ENCODE measurements at places on chromosomes 11 and 22. TPM values are rescaled to one million over a fixed set of nuclear protein-coding genes. Genes with fewer than 3 reads are reported as not detected.

Gene MB
- 0.72 TPM for total RNA-seq

Gene A4GALT
- total RNA-seq, result 29.8 TPM

Gene SAA4
- not detected for total RNA-seq

Gene JAML
- 2.7 TPM for total RNA-seq

Gene LARGE2
- 7.1 TPM for total RNA-seq

DNA sequence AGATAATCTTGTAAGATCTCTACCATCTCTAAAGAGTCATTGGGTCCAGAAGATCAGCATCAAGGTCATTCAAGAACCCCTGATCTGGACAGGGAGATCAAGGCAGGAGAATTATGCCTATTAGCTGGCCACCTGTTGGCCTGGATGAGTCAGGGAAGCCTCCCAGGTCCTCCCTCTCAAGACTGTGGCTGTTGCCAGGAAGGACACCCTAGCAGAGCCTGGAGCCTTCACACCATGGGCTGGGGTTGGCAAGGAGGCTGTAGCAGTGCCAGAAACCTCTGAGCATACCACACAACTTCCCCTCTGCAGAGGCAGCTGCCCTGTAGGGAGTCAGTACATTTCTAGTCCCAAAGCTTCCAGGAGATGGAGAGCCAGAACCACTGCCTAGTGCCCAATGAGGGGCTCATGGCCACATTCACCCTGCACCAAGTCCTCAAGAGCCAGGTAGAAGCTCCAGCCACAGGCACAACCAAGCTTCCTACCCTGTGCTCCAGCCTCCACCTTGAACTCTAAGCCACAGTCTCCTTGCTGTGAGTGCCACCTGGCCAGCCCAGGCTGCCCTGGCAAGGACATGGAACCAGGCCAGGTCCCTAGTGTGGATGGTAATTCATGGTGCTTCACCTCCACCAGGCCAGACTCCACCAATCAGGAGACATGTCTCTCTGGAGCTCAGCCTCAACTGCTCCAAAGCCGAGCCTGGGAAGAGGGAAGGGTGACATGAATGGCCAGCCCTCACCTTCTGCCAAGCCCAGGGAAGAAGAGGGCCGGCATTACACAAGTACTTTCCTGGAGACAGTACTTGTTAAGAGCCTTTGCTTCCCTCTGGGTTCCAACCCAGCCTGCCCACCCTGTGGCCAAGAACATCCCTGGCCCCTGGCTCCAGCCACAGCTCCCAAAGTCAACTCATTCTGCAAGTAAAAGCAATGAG lies 124.3 kb downstream of the BUD13 start:
- DNase-seq, result no peak

- no peak for DNase-seq
These were observed 34.1 kb downstream of the PAMR1 start for GRCh38 chr11:35491231-35491871.

GRCh38 chr11:125489166-125489565 lies 6.9 kb downstream of the FEZ1 start:
- DNase-seq, result no peak

GRCh38 chr11:1692708-1693326 lies 4.2 kb upstream of the KRTAP5-6 start:
- DNase-seq, result no peak

DNA sequence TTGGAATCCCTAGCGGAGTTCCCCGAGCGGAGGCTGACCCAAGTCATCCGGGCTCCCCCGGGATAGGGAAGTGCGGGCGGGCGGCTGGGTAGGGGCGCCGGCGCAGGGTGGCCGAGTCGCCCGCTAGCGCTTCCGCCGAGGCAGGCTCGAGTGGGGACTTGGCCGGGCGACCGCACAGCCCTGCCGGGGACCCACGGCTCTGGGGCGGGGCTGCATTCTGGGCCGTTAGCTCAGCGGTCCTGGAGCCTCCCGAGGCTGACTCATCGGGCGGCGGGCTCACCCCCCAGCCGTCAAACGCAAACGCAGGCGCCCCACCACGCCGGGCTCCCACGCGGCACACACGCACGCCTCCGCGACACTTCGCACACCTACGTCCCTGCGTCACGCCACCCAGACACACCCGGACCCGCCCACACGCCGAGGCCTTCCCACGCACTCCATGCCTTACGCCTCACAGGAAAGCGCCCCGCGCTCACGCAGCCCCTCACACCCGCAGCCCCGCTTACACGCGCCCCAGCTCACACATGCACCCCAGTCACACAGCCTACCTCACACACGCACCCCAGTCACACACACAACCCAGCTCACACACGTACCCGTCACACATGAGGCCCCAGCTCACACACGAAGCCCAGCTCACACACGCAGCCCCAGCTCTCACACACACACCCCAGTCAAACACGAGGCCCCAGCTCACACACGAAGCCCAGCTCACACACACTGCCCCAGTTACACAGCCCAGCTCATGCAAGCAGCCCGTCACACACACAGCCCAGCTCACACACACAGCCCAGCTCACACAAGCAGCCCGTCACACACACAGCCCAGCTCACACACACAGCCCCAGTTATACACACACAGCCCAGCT lies 1.2 kb downstream of the PHLDB1 start:
- DNase-seq, result peak; percentile 89

DNA sequence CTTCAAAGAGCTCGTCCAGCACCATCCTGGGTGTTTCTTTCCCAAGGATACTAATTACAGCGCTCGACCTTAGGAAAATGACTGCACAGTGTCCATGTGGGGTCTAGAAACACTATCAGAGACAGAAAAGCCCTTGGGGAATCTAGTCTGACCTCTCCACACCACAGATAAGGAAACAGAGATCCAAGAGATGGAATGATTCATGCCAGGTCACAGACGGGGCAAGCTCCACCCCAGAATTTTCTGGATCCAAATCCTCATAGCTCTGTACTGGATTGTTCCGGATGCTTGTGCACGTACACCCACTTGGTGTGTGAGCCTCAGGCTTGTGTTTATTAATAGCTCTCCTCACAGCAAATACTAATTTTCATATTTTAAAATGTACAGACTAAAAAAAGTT lies 11.3 kb downstream of the ABTB2 start:
- DNase-seq, result peak; percentile 68

- no peak for DNase-seq
These were observed at the start of gene TSKU for GRCh38 chr11:76783294-76783895. TSS of gene TSKU (plus strand) at chr11:76783356. CDS start at chr11:76795617, 12,261 bp downstream.

GRCh38 chr11:57649826-57650738 lies at the start of gene YPEL4:
TSS of gene YPEL4 (minus strand) at chr11:57649912. CDS start at chr11:57647107, 2,805 bp downstream.
- peak; percentile 70 for DNase-seq

GRCh38 chr11:13944911-13945425 lies 17.6 kb upstream of the SPON1 start:
- no peak for DNase-seq

DNA sequence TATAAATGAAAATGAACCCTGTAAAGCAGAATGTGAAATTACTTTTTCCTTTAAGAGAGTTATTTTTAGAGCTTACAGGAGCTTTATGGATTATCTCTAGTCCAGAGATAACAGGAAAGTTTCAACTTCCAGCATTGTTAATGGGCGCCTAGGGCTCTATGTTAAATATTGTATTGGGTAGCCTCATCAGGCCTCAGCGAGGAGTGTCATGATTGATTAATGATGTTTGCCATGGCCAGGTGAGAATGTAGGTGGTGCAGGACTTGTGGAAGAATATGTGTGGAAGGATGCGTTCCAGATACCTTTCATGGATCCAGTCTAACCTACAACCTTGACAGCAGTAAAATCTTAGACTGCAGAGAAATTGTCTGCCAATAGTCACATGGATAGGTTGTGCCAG lies 50.6 kb downstream of the ME3 start:
- no peak for DNase-seq

DNA sequence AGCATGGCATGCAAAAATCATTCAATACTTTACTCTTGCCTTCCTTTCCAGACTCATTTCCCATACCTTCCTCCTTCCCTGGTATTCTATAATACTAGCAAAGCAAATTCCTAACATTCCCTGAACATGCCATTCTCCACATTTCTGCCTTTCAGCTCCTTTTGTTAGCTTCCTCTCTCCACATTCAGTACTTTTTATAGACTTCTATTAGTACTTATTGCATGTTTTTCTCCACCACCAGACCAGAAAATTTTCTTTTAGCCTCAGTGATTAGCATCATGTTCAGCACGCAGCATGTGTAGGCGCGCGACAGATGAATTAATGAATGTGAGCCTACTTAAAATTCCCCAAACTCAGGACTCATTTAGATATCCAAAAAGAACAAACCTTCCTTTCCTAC lies 935.3 kb downstream of the DLG2 start:
- no peak for DNase-seq

DNA sequence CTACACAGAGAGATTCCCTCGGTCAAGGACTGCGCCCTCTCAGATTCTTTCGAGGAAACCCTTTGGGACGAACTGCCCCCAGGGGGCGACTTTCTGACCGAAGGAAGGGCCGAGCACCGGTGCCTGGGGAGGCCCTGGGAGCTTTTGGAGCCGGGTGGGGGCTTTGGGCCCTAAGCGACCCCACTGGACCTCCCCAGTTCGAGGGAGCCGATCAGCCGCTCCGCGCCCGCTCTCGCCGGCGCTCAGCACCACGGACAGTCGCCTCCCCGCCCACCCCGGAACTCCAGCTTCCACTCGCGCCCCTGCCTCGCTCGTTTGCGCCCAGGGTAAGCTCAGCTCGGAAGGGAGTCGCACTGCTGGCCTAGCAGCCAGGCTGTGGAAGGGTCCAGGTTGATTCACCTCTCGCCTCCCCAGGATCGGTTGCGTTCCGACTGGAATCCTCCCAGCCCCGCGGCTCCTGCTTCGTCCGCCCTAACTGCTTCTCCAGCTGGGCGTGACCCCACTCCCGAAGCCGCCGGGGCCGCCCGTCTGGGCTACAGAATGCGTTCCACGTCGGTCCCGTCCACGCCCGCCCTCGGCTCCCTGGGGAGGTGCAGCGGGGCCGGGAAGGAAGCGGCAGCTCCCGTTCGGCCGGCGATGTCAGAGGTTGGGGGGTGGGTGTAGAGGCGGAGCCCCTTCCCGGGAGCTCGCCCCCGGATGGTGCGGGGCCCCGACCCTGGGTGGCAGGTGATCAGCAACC lies 428 bp downstream of the SCN3B start:
- peak; percentile 60 for DNase-seq

GRCh38 chr11:122656631-122657101 lies 1.1 kb downstream of the UBASH3B start:
- DNase-seq, result peak; percentile 16

DNA sequence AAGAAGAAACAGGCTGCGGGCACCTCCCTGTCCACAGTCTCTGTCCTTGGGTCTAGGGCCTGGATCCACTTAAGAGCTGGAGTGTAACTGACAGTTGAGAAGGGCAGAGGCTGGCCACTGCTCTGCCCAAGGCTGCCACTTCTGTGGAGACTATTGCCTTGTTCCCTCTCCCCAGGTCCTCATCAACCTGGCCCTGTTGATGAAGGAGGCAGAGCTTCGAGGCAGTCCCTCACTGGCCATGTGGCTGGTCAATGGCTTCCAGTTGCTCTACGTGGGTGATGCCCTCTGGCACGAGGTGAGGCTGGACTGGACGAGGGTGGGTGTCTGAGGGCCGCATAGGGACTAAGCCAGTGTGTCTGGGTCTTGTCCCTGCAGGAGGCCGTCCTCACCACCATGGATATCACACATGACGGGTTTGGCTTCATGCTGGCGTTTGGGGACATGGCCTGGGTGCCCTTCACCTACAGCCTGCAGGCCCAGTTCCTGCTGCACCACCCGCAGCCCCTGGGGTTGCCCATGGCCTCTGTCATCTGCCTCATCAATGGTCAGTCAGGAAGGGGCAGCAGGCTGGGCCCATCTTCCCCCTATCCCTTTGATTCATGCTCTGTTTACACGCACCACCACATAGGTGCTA lies 2.8 kb downstream of the ZNHIT2 start:
- no peak for DNase-seq

DNA sequence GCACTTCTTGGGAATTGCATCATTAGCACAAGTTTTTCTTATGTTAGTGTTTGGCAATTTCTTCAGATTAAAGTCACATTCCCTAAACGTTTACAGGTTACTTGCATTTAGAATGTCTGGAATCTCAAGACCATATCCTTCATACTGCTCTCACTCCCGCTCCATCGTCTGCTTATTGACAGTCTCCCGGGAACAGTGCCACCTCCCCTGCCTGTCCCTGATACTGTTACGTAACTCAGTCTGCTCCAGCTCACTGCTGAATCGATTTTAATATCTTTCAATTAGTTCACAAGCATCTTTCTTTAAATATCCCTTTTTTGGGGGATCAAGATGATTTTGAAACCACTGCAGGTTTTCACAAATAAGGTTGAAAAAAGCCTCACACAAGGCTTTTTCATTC lies 48.2 kb downstream of the GLYATL2 start:
- peak; percentile 26 for DNase-seq

- DNase-seq, result no peak
These were observed 76.3 kb downstream of the FAM168A start for GRCh38 chr11:73521621-73522020.

DNA sequence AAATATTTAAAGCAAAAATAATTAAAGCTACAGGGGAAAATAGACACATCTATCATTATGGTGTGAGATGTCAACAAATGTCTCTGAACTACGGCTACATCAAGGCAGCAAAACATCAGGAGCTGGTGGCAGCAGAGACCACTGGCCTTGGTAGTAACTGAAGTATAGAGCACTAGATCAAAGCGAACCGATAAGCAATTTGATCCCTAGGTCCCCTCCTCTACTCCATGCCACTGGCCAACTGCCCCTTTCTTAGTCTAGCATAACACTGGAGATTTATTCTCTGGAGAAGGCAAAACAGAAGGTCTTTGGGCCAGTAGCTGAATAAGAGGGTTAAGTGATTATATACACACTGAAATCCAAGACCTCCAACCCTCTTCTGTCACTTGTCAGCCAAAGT lies 13.6 kb upstream of the RAB3IL1 start:
- no peak for DNase-seq

DNA sequence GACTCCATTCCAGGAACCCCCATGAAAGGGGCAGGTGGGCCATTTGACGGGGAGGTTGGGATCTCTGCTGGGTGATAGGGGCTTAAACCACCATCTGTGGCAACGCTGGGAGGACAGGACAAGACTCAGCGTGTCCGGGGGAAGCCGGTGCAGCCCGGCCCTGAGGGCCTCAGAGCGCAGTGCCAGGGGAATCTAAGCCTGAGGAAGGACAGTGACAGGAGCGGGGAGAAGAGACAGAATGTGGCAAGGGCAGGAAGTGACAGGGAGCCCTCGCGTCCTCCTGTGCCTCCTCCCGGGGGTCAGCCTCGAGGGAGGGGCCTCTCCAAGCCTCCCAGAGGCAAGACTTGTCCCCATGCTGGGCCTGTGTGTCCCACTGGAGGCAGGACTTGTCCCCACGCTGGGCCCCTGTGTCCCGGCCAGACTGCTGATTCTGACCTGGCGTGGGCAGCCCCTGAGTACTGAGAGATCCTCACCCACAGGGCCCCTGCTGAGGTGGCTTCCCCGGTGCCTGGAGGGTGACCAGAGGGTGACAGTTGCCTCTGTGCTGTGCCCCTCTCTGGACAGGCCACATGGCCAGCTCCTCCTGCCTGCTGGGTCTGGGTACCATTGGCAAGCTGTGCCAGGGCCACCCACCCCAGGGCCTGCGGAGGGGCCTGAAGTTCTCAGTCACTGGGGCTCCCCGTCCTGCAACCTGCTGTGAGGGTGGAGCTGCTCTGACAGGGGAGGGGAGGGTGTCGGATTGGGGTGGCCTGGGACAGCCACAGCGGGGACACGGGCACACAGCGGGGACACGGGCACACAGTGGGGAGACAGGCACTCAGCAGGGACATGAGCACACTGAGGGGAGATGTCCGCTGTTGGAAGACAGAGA lies 676.2 kb downstream of the BRD1 start:
- DNase-seq, result peak; percentile 20

Data from adrenal gland (tissue), 19 donors.